ENCODE measurements at places on chromosomes 1 and 21.

DNA sequence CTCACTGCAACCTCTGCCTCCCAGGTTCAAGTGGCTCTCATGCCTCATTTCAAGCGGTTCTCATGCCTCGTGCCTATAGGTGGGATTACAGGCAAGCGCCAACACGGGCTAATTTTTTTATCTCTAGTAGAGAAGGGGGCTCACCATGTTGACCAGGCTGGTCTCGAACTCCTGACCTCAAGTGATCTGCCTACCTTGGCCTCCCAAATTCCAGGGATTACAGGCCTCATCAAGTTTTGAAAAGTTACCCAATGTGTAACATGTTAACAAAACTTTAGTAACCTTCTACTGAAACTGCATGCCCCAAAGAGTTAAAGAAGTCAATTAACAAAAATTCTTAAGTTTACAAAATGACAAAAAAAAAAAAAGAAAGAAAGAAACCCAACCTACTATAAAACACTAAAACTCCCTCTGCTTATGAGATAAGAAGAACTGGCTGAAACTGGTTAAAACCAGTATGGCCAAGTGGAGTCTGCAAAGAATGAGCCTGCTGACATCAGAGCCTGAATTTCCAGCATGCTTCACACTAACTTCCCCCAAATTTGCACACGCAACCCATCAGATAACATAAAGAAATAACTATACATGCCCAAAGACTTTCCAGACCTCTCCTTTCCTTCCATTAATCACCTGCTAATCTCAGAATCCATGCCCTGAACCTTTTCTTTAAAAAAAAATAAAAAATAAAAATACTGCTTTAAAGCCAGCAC is 25.5 kb upstream of the PSMG1 start:
- no peak for DNase-seq

- no peak for DNase-seq
Observed at GRCh38 chr1:74609810-74610371, 63.7 kb downstream of the ERICH3 start.

DNA sequence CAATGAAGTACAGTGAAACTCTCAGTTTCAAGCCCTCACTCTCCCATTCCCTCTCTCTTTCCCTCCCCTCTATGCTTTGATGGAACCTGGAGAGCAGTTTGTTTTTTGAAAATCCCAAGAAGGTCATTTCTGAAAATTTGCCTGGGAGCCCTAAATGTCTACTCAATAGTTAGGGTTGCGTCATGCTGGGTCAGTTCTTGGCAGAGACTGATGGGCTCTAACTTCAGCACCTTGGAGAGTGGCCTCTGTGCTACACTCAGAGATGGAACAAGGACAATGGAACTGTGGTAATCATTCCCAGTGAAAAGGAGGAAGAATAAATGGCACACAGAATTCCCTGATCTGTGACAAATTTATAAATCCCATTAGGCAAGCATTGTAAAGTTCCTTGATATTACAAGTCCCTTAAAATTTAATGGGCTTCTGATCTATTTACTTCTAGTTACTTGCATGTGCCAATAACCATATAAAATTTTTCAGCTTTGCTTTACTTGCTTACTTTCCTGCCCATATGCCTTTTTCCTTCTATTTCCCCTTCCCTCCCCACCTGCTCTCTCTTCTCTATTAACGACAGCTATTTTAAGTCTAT is 182.9 kb upstream of the KCND3 start:
- DNase-seq, result no peak

DNA sequence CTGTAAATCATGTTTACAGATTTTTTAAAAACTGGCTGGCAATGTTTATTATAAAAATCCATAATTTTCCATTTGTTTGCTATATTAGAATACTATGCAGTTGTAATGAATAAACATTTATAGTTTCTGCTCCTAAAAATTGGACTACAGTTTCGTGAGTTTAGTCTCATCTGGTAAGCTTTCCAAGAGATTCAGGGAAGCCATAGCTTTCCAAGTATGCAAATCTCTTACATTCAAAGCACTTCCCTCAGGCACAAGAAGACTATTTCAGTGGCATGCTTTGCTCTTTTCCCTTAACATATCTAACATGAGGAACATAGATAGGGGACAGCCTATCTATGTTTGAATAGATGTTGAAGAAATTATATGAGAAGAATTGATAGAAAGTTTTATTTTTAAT is 77.2 kb downstream of the ADGRL2 start:
- DNase-seq, result no peak

DNA sequence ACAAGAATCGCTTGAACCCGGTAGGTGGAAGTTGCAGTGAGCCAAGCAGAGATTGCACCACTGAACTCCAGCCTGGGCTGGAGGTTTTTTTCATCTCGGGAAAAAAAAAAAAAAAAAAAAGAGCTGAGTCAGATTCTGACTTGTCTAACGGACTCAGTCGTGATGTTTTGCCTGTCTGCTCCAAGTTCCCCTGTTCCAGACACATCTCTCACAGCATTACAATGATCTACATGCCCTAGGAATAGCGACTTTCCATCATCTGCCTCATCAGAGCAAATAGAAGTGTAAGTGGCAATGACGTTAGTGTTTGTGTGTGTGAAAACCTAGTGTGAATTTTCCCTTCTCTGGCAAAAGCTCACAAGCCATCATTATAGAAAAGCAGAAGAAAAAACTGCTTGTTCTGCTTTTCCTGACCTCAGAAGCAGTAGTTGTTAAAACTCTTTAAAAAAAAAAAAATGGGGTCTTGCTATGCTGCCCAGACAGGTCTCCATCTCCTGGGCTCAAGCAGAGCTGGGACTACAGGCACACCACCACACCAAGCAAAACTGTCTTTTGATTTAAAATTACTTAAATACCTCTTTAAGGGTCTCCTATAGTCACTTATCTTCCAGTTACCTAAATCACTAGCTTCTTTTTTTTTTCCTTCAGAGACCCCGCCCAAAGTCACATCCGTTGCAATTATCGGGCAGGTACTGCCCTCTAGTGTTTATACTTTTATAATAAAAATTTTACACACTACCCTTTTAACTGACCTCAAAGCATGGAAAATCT is 37.3 kb downstream of the PLEKHO1 start:
- no peak for DNase-seq

DNA sequence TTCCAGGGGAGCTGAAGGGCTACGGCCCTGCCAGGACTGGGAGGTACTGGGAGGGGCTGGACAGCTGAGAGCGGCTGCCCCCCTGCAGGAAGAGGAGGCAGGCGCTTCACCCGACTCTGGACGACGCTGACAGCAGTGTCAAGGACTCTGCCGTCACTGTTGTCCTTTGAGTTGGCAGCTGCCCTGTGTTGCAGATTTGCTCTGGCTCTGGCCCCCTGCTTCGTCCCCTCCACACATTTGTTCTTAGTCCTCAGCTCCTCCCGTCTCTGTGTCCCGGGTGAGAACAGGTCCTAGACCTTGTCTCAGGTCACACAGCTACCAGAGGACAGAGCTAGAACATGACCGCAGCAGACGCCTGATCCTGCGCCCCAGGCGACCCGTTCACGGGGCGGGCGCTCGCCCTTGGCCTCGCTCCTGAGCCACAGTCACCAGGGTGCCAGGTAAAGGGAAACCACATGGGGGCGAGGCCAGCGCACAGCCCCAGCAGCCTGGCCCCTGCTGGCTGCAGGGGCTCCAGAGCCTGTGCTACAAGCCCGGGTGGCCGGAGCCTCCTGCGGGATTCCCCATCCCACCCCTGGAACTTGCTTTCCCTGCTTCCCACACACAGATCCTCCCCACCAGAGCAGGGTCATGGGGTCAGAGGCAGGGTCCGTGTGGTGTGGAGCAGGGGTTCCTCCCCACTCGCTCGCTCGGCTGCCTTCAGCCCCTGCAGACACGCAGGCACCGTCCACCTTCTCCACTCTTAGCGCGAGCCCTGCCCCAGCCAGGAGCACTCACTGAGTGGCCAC is 10.7 kb upstream of the NPHP4 start:
- DNase-seq, result no peak

DNA sequence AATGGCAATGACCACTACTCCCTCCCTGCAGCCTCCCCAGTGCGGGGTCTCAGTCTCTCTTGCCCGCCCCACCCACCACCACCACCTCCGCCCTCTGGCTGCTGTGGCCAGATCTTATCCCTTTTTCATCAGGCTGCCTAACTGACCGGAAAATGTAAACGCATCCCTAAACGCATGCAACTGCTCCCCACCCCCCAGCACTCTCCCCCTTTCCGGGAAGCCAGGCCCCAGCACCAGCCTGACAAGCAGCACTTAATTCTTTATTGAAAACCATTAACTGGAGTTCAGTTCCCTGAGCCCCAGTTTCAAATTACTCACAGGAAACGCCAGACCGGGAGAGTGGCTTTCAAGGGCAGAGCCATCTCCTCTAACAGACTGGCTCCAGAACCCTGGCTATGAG is 147.7 kb downstream of the DMRTA2 start:
- no peak for DNase-seq

DNA sequence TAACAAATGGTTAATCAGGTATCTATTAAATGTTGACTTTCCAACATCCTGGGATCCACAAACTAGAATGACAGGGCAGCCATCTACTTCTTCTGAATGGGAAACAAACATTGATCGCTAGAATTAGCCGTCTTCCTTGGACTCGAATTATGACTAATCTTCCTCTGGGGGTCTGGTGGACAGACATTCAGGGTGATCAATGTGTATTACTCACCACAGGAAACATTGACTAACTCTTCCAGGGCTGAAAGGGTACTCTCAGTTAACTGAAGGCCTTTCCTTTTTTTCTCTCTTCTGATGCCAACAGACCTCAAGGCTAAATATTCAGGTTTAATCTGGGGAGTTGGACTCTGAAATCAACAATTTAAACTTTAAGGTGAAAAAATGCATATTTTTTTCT is 9.5 kb downstream of the NOL9 start:
- no peak for DNase-seq
